Upper lobe of right lung (tissue), 1 donor: ENCODE measurements at places on chromosomes 6 and 20. TPM values are rescaled to one million over a fixed set of nuclear protein-coding genes. Genes with fewer than 3 reads are reported as not detected.

- DNase-seq = no peak
Measured at GRCh38 chr6:97437087-97437486, 154.1 kb upstream of the MMS22L start.

GRCh38 chr20:48139262-48140041 is 354.2 kb upstream of the SULF2 start:
- no peak for DNase-seq

GRCh38 chr20:62480318-62480717 is 4.5 kb upstream of the GATA5 start:
- no peak for DNase-seq

- no peak for DNase-seq
Measured at GRCh38 chr20:11676630-11677287, 240.9 kb upstream of the BTBD3 start.

DNA sequence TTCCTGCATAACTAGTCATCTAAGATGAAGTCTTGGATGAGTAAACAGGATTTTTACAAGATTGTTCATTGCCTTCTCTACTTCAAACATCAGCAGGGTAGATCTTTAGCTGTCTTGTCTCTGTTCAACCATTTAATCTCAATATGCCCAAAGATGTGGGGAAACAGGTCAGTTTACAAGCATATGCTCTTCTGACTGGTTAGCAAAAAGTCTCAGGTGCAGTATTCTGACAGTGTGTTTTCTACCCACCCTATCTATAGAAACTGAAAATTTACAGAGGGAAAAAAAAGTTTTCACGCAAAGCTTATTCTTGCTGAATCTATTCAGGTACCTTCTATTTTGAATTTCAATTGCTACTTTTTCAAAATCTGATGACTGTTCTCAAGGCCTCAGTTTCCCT is 29.0 kb downstream of the MAP3K5 start:
- no peak for DNase-seq

DNA sequence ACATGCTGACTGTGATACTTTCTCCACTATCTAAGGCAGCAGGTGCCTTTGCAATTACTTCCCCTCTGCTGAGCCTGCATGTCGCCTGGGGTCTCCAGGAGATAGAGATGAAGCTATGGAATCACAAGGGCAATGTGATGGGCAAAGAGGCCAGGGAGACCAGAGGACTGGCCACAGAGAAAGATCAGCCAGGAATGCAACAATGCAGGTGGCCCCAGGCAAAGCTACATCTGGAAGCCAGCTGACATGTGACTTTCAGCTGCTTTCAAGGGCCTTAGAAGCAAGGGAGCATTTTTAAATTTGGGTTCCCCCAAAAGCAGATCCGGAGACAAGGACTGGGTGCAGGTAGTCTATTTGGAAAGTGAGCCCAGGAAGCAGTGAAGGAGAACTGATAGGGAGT is 107.9 kb upstream of the SRSF6 start:
- DNase-seq = no peak

DNA sequence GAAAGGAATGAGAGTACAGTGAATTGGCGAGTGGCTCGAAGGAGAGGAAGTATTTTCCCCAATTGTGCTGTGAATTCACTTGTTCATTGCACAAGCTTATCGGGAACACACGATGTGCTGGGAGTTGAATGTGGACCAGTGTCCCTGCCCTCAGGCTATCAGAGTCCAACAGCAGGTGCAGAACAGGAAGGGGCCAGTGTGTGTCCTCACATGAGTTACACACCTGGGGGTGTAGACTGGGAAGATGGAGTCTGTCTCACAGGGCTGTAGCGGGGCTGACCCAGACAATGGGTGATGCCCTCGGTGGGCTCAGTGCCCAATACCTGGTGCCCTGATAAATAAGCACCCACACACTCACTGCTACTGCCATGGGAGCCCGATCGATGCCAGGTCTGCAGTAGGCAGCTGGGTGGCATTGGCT is 14.4 kb downstream of the DUSP22 start:
- DNase-seq = peak; percentile 65

DNA sequence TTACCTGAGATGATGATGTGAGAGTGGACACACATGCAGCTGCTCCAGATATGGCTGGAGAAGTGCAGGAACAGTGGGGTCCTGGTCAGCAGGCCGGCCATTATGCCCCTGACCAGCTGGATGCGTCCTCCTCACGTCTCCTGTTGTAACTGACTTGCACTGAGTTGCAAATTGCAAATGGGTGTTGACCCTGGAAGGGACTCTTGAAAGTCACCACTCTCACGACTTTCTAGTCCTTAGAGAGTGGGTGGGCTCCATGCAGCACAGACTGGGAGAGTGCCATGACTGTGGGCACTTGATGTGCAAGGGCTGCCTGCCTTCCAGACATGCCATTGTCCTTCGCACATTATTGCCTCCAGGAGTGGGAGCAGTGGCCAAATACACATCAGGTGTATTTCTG is 10.8 kb downstream of the FAM83D start:
- DNase-seq = no peak

DNA sequence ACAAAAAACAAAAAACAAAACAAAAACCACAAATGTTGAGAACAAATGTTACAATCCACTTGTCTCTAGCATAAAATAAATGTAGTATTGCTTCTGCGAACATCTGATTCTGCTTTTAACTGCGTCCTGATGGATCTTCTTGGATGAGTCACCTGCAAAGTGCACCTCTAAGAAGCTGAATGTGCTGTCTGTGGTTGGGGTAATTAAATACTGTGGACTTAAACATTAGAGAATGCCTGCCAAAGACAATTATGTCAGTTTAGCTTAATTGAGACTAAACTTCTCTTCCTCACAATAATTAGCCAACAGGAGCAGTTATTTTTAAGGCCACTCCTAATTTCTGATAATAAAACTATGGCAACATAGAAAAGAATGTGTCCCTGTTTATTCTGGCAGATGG is 253.4 kb downstream of the PHACTR1 start:
- DNase-seq = no peak

GRCh38 chr20:21146215-21146614 is 20.3 kb downstream of the KIZ start:
- DNase-seq = no peak

DNA sequence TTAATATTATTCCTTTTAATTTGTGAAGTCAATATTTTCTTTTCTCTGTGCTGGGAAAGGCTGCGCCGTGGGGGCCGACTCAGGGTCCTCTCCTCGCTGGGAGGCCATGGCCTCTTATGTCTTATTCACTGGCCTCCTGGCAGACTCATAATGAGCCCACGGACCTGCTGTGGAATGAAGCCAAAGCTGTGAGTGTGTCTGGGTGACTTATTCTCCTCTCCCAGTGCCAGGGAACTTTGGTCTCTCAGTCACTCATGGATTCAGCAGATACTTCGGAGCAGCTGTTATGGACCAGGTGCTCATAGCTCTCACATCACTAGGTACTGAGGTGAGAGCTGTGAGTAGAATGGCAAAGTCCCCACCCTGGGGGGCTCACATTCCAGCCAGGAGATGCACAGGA is 297.6 kb downstream of the CDH26 start:
- no peak for DNase-seq

GRCh38 chr20:52889225-52889624 is 82.9 kb upstream of the TSHZ2 start:
- DNase-seq = no peak

GRCh38 chr6:132060591-132060990 is 109.4 kb upstream of the CCN2 start:
- DNase-seq = no peak

Gene ID1
- 515 TPM for total RNA-seq

Gene BNIP5
- total RNA-seq = not detected
